Cortex of kidney (tissue), 1 donor: ENCODE measurements at places on chromosomes 6 and 20.

GRCh38 chr6:119210596-119210995 is 132.1 kb upstream of the FAM184A start:
- no peak for DNase-seq

DNA sequence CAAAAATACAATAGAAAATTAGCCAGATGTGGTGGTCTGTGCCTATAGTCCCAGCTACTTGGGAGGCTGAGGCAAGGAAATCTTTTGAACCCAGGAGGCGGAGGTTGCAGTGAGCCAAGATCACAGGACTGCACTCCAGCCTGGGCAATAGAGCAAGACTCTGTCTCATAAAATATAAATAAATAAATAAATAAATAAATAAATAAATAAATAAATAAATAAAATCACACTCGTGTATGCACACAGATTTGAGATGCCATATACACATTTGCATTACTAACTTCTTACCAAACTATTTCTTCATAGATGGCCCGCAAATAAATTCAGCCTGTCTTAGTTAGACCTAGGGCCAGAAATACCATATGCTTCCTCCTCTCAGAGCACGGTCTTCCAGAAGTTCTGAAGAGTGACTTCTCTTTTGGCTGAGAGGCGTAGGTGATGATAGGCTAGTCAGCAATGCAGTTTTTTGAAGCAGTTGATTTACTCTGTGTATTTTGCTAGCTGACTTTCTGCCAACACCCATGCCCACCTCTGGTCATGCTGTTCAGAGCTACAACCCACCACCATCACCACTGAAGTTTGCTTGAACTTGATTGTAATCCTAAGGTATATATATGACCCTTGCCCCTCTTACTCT is 150.1 kb downstream of the SASH1 start:
- no peak for DNase-seq

DNA sequence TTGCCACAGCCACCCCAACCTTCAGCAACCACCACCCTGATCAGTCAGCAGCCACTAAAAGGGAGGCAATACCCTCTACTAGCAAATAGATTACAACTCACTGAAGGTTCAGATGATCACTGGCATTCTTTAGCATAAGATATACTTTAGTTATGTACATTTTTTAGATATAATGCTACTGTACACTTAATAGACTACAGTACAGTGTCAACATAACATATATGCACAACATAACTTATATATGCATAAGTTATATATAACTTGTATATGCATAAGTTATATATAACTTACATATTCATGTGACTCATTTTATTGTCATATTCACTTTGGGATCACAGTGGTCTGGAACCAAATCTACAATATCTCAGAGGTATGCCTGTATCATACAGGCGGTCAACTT is 61.7 kb downstream of the GMDS start:
- no peak for DNase-seq

- DNase-seq = no peak
Measured at GRCh38 chr20:36145877-36146707, 8.4 kb upstream of the EPB41L1 start.

GRCh38 chr6:24274441-24275083 is 83.3 kb downstream of the DCDC2 start:
- no peak for DNase-seq

GRCh38 chr20:36493801-36494114 is 47.6 kb upstream of the MYL9 start:
- no peak for DNase-seq

- no peak for DNase-seq
Measured at GRCh38 chr20:29750268-29750899, 1507.1 kb upstream of the DEFB115 start.

DNA sequence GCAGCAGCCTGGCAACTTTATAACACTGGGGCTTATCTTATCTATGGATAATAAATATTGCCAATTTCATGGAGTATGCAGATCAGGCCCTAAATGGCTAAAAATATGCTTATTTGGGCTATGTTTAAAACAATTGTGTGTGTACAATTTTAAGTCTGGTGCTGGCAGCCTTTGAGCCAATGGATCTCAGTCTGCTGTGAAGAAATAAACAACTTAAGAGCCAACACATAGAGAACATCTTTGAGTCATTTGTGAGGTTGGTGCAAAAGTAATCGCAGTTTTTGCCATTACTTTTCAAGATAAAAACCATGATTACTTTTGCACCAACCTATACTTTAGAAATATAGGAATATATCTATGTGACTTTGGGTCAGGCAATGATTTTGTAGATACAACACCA is 129.1 kb upstream of the CARMIL1 start:
- DNase-seq = no peak

- DNase-seq = no peak
Measured at GRCh38 chr20:48196486-48196885, 411.2 kb upstream of the SULF2 start.

GRCh38 chr6:127933852-127934840 is 33.3 kb upstream of the THEMIS start:
- DNase-seq = no peak

DNA sequence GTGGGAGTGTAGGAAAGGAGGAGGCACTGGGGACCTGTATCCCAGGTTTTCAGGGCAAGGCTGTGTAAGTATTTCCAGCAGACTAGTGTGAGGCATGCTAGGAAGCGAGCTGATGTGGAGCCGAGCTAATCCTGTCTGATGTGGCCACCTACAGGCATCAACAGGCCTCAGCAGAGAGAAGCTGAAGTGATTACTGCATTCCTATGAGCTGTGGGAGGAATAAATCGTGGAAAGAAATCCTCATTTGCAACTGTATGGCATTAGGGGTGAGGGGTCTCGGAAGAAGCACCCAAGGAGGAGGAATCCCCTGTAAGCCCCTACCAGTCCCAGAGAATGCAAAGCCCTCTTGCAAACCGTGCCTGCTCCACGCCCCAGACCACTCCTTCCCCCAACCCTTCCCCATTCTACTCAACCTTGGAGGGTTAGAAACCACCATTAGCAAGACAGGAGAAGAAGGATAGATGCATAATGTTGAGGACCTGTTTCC is 41.6 kb downstream of the C6orf15 start:
- no peak for DNase-seq

- DNase-seq = no peak
Measured at GRCh38 chr20:57600320-57601210, 19.7 kb downstream of the ZBP1 start.

- no peak for DNase-seq
Measured at GRCh38 chr6:109458774-109459531, 3.4 kb upstream of the MICAL1 start.

DNA sequence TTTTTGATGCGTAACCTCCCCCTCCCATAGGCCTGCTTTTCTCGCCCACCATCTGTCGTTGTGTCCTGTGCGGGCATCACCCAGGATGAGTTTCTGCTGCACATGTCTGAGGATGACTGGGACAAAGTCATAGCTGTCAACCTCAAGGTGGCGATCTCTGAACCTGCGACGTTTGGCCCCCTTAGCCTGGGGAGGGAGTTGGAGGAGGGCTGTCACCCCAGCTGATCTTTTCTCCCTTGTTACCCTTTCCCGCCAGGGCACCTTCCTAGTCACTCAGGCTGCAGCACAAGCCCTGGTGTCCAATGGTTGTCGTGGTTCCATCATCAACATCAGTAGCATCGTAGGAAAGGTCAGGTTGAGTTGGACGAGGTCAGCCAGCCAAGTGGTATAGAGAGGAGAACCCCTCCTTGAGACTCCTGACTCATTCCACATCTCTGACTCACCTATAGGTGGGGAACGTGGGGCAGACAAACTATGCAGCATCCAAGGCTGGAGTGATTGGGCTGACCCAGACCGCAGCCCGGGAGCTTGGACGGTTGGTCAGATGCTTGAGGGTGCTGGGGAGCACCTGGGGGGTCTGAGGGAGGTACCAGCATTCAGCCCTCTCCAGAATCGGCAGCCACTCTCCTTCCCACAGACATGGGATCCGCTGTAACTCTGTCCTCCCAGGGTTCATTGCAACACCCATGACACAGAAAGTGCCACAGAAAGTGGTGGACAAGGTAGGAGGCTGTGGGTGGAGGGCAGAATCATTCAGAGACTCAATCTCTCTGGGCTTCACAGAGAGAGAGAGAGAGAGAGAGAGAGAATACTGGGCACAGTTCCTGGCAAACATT is 954 bp downstream of the HSD17B8 start:
- DNase-seq = no peak

- no peak for DNase-seq
Measured at GRCh38 chr6:18990059-18990978, 603.2 kb downstream of the RNF144B start.

DNA sequence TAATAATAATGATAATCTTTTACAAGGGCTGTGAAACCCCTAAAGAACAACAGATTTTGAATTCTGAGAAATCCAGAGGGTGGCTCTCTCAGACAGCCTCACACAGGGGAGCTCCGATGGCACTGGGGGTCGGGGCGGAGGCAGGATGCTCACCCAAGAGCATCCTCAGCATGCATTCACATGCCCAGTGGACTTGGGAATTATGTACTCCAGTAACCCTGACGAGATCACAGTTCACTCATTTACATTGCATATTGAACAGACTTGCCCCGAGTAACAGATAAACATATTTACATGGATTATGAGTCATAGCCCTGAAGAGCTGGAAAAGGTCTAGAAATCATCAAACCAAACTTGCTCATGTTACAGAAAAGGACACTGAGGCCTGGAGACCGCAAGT is 482.7 kb upstream of the JARID2 start:
- DNase-seq = no peak

- DNase-seq = no peak
Measured at GRCh38 chr6:26092443-26092842, 5.2 kb downstream of the HFE start.
